Stimulated activated CD8-positive, alpha-beta memory T cell treated with anti-CD3 and anti-CD28 coated beads, Interleukin-12 subunit alpha, Interleukin-12 subunit beta, amount 100 ng/mL, for 1 hour (primary cell): ENCODE measurements at places on chromosomes 2 and 18.

- no peak for DNase-seq
Measured at GRCh38 chr2:50743471-50743870, 288.5 kb downstream of the NRXN1 start.

DNA sequence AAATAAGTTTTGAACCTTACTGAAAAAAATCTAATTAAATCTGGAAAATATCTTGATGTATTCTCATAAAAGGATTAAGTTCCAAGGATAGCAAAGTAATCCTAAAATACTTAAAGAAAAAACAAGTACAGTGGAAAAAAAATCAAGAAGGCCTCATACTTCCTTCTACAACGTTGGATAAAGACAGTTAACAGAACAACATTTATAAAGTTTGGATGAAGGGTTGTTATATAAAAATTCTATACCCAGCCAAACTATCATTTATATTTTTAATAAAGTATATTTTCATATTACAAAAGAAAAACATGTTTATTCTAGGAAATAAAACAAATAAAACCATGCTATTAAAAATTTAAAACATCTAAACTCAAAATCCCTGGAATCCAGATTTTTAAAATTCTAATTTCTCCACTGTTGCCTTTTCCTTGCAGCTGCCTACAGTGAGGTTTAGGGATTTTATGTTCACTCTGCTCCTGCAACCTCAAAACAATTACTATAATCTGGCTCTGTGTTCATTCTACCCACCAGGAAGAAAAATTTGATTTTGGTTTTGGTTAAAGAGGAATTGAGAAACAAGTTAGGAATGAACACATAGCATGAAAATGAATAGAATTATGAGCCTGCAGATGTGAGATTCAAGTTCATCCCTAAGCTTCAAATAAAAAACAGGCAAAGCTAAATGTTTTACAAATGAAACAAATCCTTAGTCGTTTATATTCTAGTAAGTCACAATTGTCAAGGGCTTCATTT lies 142.8 kb downstream of the LPIN1 start:
- no peak for DNase-seq

DNA sequence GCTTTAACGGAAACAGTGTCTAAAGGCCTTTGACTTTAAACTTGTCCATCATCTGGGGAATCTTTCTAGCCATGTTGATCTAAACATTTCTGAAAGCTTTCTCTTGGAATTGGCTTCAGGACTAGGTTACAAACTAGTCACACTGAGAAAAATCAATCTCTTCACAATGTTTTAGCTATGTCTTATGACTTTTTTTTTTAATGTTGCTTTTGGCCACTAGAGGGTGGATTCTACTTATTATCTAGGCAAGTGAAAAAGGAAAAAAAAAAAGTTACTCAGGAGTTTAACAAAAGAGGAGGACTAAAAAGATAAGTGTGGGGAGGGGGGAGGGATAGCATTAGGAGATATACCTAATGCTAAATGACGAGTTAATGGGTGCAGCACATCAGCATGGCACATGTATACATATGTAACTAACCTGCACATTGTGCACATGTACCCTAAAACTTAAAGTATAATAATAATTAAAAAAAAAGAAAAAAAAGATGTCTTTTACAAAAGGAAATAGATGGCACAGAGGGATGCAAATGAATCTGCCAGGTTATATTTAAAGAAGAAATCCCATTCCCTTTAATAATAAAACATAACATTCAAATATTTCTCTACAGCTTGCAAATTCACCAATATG lies 160.4 kb upstream of the PID1 start:
- no peak for DNase-seq

GRCh38 chr2:204005940-204006721 lies 69.6 kb downstream of the ICOS start:
- no peak for DNase-seq

DNA sequence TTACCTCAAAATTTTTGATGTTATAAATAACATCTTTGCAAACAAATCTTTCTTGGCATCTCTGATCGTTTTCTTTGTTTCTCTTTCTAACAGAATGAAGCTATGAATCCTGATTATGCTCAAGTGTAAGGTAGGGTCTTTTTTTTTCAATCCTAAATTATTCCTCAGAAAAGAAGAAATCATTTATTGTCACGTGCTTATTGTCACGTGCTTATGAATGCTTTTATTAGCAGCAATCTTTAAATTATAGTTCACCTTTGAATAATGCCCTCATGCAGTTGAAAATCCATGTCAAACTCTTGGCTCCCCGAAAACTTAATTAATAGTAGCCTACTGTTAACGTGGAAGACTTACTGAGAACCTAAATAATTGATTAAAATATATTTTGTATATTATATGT lies 39.2 kb upstream of the EPAS1 start:
- DNase-seq = no peak

- no peak for DNase-seq
Measured at GRCh38 chr18:37434161-37434860, 131.3 kb downstream of the CELF4 start.

DNA sequence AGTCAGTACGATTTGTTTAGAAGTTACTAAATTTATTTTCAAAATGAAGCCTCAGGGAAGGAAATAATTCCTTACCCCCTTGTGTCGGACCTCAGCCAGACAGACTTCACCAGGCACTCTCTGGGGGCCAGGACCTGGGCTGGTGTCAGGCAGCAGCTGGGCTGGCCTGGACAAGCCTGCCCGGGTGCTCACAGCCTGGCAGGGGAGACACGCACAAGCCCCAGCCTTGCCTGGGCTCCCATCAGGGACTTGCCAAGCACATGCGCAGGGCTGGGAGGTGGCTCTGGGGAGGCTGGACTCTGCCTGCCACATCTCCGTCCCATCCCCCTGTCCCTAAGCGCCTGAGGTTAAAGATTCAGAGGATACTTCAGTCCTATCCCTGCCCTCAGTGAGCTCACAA lies 56.8 kb upstream of the HS6ST1 start:
- DNase-seq = no peak

GRCh38 chr2:230974096-230974913 lies 21.6 kb upstream of the SPATA3 start:
- peak; percentile 45 for DNase-seq

DNA sequence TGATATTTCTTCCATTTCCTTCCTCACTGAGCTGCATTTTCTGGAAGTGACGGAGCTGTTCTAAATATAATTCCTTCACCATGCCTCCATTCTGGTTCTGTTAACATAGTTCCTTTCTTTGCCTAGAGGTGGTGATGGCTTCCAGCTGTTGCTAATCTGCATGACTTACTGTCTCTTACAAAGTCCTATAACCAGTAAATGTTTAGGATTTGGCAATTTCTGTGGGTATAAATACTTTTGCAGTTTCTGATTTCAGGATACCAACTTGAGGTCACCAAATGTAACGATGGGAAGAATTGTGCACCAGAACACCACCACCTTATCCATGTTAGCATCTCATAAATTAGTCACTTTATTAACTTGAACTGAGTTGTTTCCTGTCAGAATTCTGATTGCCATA lies 101.7 kb upstream of the FN1 start:
- no peak for DNase-seq

DNA sequence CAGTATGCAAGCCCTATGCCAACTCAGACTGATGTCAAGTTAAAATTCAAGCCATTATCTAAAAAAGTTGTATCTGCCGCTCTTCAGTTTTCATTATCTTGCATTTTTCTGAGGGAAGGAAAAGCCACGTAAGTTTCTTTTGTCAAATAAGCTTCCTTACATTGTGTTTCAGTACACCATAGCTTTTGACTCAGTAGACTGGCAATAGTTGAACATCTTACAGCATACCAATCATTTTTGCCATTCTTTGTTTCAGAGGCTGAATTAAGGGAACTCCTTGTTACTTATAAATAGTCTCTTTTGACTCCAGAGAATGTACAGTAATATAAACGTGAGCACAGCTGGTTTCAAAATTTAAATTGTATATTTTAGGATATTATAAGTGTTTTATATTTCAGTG lies 120.6 kb downstream of the EHBP1 start:
- no peak for DNase-seq

DNA sequence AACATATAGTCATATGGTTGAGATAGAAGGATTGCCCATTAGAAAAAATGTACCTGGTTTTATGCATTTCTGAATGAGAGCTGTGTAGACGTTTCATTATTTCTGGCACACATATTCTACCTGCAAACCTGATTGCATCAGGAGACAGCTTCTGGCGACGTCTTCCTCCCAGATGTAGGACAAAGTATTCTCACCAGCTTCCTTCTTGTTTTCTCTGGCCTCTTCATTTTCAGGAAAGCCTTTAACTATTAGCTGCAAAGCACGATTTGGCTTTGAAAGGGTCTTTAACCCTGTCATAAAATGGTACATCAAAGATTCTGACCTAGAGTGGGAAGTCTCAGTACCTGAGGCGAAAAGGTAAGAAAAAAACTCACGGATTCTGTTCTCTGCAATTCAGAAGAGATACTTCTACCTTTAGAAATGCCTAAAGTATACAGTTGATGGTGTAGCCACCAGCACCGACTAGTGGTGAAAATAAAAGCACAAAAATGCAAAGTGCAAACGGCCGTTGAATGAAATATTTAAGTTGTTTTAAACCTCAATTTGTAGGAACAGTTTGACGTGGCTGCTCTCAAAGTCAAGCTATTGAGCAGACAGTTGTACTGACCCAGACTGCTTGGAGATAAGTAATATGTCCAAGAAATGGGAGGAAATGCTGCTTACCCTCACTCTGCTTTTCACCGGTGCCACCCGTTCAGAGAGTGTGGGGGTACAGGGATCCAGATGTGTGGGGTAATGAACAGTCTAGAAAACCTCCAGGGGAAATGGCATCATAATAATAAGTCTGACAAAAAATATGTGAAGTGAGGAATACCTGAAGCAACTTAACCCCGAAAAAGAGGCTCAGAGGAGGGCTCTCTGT lies 20.2 kb downstream of the IL18RAP start:
- peak; percentile 20 for DNase-seq

DNA sequence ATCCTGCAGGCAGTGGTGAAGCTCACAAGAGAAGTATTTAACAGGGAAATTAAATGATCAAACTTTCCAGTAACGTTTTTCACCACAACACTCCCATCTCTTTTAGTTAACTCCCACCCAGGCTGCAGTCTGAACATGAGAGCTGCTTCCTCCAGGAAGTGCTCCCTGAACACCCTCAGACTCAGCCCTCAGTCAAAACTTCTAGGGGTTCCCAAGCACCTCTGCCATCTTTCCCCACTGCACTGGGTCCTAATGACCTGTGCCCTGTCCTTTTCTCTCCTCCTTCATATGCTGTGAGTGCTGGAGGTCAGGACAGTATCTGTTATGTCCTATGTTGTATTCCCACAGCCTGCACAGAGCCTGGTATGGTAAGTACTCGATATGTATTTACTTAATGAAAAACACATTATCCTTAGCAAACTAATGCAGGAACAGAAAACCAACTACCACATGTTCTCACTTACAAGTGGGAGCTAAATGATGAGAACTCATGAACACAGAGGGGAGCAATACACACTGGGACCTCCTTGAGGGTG lies 49.2 kb upstream of the ASPRV1 start:
- DNase-seq = no peak

DNA sequence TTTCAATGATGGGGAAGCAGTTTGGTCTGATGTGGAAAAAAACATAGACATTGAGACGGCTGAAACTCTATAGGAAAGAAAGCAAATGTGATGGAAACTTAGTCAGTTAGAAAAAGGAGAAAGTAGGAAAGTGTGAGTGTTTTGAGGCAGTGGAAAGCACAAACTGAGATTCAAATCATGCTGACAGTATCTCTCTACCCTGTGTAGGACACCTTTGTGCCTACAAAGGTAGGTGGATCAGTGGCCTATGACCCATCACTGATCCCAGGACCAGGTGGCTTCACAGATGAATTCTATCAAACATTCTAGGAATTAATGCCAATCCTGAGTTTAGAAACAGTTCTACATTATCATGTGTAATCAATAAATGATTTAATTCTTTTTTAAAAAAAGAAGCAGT lies 57.1 kb downstream of the CD226 start:
- no peak for DNase-seq

DNA sequence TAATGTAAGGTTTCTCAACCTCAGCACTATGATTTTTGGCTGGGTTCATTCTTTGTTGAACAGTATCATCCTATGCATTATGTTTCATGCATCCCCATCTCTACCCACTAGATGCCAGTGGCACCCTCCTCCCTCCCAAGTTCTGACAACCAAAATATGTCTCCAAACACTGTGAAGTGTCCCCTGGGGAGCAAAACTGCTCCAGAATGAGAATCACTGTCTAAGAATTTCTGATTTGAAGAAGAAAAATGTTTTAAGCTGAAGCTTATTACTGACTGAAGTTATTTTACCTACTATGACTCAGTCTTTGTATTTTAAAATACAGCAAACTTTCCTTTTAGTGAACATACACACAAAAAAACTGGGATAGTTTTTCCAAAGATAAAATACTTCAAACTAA lies 3.4 kb downstream of the THADA start:
- DNase-seq = no peak

DNA sequence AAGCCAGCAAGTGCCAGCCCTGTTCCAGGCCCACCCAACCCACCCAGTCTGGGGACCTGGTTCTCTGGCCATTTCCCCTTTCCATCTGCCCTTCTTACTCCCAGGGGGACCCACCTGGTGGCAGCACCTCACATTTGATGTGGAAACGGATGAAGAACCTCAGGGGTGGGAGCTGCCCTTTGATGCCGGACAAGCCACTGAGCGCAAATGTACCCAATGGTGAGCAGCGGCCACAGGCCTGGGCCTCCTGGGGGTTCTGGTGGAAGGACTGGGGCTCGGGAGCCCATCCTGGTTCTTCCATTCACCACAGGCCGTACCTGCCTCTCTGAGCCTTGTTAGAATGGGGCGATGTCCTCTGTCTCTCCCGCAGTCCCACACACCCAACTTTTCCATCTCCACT lies 84.7 kb downstream of the EPAS1 start:
- DNase-seq = no peak
